Activated CD8-positive, alpha-beta memory T cell treated with anti-CD3 and anti-CD28 coated beads for 24 hours (primary cell): ENCODE measurements at places on chromosomes 3 and 15.

DNA sequence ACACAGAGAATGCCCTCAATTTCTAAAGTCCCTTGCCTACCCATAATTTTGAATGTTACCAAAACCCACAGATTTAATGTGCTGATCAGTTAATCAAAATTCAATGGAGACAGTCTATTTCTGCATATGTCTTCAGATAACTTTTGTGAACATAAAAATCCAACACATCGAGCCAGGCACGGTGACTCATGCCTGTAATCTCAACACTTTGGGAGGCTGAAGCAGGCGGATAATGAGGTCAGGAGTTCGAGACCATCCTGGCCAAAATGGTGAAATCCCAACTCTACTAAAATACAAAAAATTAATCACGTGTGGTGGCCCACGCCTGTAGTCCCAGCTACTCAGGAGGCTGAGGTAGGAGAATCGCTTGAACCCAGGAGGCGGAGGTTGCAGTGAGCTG, 49.3 kb downstream of the PEAK1 start:
- DNase-seq, result no peak

DNA sequence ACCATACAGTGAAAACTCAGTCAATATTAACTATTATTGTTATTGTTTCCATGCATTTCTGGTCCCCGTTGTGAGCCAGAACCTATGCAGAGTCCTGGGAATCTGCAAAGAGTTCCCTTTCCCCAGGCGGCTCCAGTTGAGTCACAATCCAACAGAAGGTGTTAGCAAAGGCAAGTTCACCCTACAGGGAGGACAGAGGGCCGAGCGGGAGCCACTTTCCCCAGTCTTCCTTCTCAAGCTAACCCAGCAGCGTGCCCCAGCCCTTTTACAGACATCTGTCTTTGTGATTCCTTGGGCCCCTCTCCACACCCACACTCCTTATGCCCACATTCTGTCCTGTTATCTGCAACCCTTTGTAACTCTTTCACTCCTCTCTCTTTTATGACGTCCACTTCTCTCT, 13.1 kb upstream of the LTF start:
- DNase-seq, result peak; percentile 33

DNA sequence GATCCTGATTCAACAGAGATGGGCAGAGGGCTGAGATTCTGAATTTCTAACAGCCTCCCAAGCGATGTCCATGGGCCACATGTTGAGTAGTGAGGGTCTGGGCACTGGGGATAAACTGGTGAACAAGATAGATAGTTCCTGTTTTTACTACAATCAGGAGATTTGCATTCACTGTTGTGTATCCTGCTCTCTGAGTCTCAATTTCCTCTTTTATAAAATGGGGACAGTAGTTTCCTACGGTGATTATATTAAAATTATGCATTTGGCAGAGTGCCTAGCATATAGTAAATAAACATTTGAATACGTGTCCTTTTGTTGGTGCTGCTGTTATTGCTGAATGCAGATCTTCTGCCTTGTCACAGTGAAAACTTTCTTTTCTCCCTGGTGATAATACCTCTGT, 102.5 kb downstream of the MYH15 start:
- DNase-seq, result no peak

DNA sequence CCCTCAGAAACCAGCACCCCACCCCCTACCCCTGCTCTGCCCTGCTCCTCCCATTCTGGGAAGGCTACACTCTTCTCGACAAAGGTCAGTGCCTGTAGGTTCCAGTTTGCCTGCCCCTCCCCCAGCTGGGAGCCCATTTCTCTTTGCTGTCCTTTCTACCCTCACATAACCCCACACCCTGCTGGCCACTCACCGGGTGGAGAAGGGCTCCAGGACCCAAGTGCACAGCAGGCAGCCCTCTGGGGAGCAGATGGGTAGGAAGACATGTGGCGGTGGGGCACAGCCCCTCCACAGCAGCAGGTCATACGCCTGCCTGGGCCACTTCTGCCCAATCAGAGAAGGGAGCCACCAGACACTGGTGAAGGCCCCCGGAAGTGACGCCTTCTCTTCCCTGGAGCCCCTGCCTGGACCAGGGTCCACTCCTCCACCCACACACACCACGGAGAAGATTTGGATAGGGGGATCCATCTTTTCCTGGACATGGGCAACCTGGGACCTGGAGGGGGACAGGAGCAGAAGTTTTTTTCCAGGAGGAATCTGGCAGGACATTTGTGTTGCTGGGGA, at the start of gene THPO:
Gene THPO, minus strand, starts transcription at position 326 of the 564 bp plus-strand sequence. CDS start 1,948 bp downstream, outside the sequence.
- no peak for DNase-seq

DNA sequence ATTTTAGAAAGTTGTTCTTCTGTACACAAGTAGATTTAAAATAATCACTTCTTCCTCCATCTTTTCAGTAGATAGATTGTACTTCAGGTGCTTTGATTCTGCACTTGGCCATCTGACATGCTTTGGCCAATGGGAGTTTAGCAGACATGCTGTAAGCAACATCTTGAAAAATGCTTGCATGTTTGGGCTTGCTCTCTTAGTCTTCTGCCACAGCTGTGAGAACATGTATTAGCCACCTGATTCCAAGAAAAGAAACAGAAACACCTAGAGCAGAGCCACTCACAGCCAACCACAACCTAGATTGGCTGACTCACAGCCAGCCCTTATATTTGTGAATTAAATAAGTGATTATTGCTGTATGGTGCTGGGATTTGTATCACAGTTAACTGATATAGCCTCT, 70.2 kb upstream of the GADL1 start:
- DNase-seq, result no peak

GRCh38 chr3:15495461-15496340, 25.8 kb downstream of the COLQ start:
- DNase-seq, result no peak

DNA sequence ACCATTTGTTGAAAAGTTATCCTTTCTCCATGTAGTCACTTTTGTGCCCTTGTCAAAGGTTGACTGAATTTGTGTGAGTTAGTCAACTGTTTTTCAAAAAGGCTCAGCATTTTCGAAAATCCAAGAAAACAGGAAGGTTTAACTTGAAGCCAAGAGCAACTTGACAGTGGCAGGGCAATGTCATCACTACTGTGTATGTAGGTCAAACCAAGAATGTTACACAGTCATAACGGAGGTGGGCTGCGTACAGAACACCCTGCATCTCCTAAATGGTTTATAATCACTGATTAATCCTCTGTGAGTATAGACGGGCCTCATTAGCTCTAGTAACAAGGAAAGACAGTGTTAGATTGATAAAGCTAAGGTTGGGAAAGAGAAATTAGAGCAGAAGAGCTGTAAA, 1064.9 kb downstream of the FHIT start:
- no peak for DNase-seq

- DNase-seq, result no peak
These were observed 256.2 kb downstream of the RORA start for GRCh38 chr15:60972866-60973265.

DNA sequence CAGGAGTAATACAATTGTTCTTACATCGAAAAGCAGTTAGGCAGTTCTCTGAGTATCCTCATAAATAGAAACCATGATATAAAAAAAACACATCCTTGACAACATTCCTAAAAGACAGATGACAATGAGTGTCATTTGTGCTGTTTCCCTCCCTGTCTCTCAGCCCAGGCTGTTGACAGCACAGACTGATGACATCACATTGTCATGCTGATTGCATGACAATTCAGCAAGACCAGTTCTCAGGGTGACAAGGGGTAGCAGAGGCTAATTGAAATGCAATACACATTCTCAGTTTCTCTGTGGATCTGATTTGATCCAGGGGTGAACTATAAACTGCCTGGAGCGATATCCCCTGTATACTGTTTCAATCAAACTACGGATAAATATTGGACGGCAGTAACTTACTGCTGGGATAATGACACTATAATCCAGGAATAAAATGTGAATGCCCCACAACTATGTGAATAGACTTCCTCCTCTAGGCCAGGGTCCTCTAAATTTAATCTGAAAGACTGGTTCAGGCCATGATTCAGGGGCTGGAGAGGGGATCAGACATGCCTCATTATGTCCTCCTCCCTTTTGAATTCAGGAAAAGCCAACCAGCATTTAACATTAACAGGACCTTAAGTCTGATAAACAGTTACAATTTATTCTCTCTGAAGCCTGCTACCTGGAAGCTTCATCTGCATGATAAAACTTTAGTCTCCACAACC, 16.7 kb upstream of the EIF1B start:
- no peak for DNase-seq

DNA sequence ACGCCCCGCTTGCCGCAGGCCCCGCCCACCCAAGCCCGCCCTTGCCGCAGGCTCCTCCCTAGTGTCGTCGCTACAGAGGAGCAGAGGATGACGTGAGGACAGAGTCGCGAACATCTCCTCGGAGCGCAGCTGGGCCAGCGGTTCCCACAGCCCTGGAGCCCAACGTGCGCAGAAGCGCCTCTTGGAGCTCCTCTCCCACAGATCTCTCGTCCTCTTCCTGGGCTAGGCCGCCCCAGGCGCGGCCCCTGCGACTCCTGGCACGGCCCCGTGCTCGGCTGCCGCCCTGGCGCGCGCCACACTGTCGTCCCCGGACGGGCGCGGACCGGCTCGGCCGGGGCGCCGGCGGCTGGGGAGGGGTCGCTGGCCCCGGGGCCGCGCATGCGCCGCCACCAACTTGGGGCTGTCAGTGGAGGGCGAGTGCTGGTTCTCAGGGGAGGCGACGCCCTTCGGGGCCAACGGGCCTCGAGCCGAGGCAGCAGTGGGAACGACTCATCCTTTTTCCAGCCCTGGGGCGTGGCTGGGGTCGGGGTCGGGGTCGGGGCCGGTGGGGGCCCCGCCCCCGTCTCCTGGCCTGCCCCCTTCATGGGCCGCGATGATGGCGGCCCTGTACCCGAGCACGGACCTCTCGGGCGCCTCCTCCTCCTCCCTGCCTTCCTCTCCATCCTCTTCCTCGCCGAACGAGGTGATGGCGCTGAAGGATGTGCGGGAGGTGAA, at the start of gene TRPC1:
Gene TRPC1, plus strand, starts transcription at position 67 of the 714 bp plus-strand sequence. Its CDS starts 526 bp downstream, at position 593.
- DNase-seq, result peak; percentile 88

- DNase-seq, result no peak
These were observed 257.2 kb upstream of the SOX2 start for GRCh38 chr3:181454451-181455027.

DNA sequence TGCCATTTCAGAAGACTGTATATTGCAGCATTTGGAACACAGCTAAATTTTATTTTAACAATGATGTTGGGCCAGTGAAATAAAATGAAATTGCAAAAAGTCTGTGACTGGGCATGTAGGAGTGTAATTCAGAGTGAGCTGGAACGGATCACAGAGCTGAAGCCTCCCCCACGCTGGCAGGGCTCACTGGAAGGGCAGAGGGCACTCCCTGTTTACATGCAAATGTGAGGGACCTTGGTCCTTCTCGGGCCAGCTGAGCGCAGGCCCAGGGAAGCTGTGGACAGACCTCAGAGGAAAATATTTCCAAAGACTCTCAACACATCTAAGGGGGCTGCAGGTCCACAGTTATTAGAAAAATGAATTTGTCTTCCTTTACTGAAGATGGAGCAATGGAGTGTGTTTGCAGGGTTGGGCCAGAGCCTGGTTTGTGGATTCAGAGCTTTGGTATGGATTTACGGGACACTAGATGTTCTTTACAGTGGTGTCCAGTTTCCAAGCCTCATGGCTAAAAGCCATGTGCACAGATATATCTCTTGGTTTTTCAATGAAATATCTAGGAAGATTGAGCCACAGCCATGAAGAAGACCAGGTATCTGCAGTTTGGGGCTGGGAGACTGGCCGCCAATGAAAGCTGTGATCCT, 32.0 kb downstream of the TRPM1 start:
- no peak for DNase-seq

GRCh38 chr15:88664151-88664778, 25.4 kb downstream of the ISG20 start:
- no peak for DNase-seq

DNA sequence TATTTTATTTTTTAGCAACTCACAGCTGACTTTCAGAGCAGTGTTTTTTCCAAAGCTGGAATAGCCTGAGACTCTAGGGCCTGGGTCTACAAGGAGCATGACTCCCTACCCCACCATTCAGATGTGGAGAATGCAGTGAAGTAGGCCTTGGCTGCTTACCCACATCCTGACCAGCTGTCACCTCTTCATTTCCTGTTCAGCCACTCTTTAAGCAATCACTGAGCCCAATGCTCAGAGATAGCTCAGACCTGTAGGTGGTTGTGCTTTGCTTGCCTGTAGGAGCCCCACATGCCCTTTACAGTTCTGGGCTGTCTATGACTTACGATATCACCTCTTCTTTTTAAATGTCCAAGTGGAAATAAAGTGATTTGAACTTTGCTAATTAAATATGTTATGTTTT, 148.1 kb downstream of the NEK11 start:
- DNase-seq, result no peak

GRCh38 chr3:109874896-109875708, 537.8 kb upstream of the DPPA4 start:
- no peak for DNase-seq

- no peak for DNase-seq
These were observed 15.4 kb downstream of the TMOD3 start for GRCh38 chr15:51844747-51845426.

DNA sequence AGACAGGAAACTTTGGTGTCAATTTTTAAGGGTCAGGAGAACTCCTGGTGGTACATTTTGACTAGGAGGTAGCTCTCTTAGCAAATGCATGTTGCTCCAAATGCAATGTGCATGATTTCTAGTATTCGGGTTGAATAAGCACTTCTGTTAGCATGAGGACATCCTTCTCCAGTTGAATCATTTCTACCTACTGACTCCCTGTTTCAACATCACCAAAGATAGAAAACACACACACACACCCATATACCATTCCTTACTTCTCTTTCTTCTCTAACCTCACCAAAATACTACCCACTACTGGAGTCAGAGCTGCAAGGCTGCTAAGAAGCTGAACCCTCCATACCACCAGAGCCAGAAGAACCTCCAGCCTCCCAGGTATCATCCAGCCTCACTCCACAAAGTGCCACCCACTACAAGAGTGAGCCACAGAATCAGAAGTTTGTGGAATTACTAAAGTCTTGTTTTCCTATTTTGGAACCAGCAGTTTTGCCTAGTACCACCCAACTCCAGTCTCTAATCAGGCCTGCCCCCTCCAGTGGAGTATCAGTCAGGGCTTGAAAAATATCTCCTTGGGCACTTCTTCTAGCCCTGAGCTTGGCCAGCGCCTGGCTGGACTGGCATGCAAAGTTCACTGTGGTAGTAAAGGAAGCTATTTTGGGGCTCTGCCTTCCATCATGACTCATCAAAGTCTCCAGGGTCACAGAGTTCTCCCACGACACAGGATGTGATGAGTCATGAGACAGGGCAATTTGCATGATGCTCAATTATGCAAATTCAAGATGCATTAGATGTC, 110.3 kb downstream of the CYP19A1 start:
- no peak for DNase-seq

GRCh38 chr3:172129850-172130716, 90.7 kb downstream of the FNDC3B start:
- no peak for DNase-seq

- no peak for DNase-seq
These were observed 280.2 kb downstream of the SHQ1 start for GRCh38 chr3:72568083-72568482.

DNA sequence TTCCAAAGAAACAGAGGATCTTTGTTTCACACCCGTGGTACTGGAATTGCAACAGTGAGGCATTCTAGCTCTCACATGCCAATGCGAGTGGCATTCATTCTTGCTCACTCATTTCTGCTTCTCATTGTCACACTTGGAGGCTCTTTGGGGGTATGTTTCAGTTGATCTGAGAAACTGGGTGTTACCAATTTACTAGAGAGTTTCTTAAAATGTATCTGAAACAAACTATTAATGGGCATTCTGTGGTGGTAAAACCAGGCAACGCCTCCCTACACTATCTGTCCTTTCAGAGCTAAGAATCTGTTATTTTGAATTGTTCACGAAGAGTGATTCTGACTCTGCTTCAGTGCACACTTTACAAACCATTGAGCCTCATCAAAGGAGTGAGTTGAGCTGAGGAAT, 140.6 kb upstream of the BHLHE40 start:
- no peak for DNase-seq
